Lung microvascular endothelial cell (primary cell): ENCODE measurements at places on chromosomes 2 and 18. TPM values are rescaled to one million over a fixed set of nuclear protein-coding genes. Genes with fewer than 3 reads are reported as not detected.

HRH4 gene
- not detected in 2 replicates for total RNA-seq

- DNase-seq = no peak
Observed at GRCh38 chr2:172457536-172457935, 30.1 kb downstream of the ITGA6 start.

GRCh38 chr2:157336137-157337010, 10.8 kb upstream of the ERMN start:
- DNase-seq = peak; percentile 44

NEU4 gene
- under 0.01 and 0.22 TPM in 2 replicates for total RNA-seq

DNA sequence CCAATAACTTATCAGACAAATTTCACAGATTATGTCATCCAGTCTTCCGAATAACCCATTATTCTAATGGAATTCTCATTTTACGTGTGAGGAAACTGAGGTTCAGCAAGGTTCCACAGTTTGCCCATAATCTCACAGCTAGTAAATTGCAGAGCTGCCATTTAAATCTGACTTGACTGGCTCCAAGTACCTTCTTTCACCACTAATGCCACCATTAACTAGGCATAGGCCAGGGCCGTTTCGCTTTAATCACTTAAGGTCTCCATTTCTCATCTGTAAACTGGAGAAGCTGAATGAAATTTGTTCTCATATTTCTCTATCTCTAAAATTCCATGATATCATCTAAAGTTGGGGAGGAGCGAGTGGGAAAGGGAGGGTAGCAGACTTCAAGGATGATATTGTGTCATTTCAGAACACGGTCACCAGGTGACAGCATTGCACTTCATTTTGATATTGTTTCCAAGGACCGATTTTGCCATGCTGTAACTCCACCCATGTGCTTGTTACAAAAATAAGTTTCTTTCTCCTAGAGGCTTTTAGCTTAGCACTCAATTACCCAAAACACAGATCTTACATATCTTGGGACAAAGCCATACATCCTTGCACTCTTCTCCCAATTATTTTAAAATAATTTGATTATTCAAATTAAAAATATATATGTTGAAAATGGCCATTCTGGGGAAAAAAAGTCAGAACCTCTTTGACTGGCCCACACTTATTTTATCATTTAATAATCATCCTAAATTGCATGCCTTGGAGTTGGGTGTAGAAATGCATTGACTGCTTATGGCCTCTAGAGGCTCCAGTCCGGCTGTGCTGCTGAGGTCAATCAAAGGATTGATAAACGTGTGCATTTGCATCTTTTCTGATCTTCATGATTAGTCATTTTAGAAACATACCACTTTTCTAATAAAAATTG, 123.8 kb downstream of the AKAIN1 start:
- DNase-seq = peak; percentile 63

- no peak for DNase-seq
Observed at GRCh38 chr18:12726331-12726730, 23.5 kb downstream of the PSMG2 start.

NPHP1 gene
- 0.40 and 1.5 TPM in 2 replicates for total RNA-seq

MYCN gene
- total RNA-seq = 2.6 and 9.5 TPM in 2 replicates

GRCh38 chr2:239869272-239870155, 155.6 kb downstream of the NDUFA10 start:
- no peak for DNase-seq

GPBAR1 gene
- total RNA-seq = under 0.01 TPM in 1 of 2 replicates, not detected in the other

DNA sequence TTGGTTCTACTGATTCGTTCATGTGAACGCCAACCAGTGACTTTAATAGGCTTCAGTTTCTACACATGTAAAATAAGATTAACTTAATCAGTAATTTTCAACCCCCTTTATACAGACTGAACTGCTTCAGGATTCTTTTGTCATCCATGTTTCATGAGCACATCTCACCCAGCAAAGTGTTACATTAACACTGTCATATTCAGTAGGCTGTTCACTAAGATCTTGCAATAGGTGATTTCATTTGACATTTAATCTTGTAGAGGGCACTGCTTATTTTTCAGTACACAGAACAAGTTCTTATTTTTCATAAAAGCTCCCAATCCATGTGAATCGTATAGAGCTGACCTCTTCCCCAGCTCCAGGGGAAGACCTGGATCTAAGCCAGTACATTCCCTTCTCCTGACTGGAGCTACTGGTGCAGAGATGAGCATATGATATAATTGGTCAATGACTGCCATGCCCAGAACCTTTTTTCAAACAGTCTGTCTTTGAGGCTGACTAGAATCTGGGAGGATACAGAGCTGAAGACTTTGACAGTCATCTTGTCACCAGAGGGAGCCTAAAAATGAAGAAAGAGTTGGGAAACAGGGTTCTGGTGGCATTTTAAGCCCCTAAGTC, 72.2 kb upstream of the CHRNA1 start:
- peak; percentile 89 for DNase-seq

GRCh38 chr18:56929886-56930285, 217.0 kb upstream of the BOD1L2 start:
- no peak for DNase-seq

TYMS gene
- 7.7 and 25.3 TPM in 2 replicates for total RNA-seq

HOXD13 gene
- total RNA-seq = not detected in 2 replicates

CTIF gene
- total RNA-seq = 12.4 and 18.1 TPM in 2 replicates

- no peak for DNase-seq
Observed at GRCh38 chr2:134078354-134078753, 175.5 kb upstream of the MGAT5 start.

GALNT13 gene
- 0.20 and 0.22 TPM in 2 replicates for total RNA-seq

- no peak for DNase-seq
Observed at GRCh38 chr2:57677296-57677695, 369.3 kb upstream of the VRK2 start.

DNA sequence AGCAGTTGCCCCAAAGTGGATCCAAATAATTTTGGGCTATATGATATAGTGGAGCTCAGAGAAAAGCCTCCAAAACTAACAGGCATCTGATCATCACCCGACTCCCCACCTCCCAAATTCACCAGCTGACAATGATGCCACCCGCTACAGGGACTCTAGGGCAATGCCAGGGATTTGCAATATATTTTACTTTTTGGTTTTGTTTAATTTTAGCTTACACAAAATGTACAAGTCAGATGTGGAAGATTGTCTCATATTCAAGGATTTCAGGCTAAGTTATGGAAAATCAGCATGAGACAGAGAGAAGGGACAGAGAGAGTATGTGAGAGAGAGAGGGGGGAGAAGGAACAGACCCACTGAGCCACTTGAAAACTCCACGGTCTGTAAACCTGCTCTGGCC, 187.4 kb downstream of the TMEM247 start:
- no peak for DNase-seq

DNA sequence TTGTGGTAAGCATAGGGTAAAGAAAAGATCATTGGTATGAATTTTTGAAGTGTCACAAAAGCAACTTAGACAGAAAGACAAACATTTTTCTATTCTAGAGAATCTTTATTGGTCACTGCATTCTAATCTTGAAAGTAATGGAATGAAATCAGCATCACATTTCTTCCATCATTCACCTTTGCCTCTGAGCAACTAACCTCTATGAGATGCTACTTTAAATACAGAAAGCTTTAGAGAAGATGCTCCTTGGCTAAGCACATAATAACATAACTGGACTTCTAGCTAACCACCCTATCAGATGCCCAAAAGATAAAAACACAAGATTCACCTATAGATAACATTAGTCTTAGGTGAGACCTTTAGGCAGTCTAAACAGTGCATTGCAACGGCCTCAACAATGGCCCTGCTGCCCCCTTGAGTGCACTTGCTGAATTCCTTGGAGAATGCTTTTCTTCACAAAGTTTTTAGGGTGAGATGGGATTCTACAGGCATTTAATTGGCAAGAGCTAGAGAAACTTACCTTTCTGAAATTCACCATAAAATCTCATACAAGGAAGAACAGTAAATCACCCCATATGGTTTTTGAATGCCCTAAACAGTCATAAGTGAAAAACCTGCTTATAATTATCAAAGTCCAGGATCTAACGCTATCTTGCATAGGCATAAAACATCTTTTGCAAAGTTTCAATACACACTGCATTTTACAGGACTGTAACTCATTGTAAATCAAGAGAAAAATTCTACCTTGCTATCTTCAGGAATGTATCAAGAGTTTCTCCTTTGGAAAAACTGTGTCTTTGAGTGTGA, 791.3 kb upstream of the CHAC2 start:
- DNase-seq = no peak

C2orf66 gene
- not detected in 2 replicates for total RNA-seq

CCDC178 gene
- total RNA-seq = not detected in 2 replicates

- no peak for DNase-seq
Observed at GRCh38 chr2:37355735-37356134, 11.3 kb downstream of the QPCT start.

- DNase-seq = no peak
Observed at GRCh38 chr2:59458800-59459199, 1094.7 kb downstream of the BCL11A start.

TCF7L1 gene
- total RNA-seq = 2.8 and 7.5 TPM in 2 replicates

DNA sequence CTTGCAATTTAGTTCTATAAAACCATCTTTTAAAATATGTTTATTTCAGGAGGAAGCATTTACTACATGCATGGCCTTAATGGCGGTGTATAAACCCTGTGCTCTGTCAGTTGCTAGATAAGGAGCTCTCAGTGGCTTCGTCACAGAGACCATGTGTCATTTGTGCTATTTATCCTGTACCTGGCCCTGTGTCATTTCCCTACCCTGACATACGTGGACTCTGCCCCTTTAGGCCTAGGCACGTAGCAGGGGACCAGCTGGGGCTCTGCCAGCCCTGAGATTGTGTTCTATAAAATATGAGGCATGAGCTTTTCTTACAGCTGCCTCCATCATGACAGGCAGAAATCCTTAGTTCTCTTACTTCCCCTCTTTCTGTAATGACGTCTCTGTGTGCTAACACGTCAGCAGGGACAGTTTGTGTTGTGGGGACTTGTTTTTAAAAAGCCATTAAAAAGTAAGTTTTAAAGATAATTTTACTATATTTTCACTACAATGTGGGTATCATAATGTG, 88.0 kb downstream of the ITGB1BP1 start:
- no peak for DNase-seq

GRCh38 chr18:38887671-38888020, 1322.0 kb upstream of the CELF4 start:
- DNase-seq = no peak

GRCh38 chr2:2321200-2321540, 9.9 kb downstream of the MYT1L start:
- DNase-seq = no peak

DNA sequence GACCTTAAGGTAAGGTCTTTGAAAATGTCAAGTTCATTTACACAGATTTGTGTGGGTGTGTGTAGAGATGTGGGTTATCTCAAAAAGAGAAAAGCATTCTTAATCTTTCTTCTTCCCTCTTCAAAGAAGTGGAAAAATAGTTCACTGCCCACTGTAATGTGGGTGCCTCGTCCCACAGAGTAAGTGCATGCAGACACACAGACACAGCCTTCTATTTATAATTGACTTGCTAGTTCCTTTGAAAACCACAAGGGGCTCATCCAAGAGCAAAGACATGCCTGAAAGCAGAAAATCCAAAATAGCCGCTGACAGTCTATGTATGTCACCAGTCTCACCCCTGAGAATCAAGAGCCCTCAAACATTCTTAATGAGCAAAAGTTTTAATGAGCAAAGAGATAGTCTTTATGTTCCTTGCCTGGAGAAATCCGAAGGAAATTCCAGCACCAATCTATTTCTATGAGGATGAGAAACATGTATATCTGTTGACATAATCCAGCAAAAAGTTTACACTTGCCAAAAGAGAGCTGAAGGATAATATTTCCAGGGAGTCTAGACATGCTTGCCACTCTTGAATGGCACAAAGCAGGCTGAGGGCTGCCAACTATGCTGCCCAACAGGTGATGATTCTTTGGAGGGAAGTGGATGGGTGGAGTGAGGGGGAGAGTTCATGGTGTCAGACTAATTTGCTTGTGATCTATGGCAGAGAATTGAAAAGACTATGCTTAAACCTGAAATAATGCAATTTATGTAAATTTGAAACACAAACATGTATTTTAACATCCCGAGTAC, 93.9 kb downstream of the ACVR1 start:
- DNase-seq = no peak

RAB17 gene
- total RNA-seq = 10.9 and 12.6 TPM in 2 replicates

DNA sequence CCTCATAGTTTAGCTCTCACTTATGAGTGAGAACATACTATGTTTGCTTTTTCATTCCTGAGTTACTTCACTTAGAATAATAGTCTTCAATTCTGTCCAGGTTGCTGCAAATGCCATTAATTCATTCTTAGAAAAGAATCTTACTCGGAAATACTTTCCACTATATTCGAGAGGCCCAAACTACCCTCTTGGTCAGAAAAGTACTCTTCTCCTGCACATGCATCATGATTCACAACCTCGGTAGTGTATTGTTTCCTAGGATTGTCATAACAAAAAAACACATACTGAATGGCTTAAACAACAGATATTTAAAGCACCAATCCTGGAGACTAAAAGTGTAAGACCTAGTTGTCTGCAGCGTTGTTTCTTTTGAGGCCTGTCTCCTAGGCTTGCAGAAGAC, 364.0 kb upstream of the SLC14A2 start:
- no peak for DNase-seq

- DNase-seq = no peak
Observed at GRCh38 chr2:127679680-127680361, 4.5 kb upstream of the LIMS2 start.

IL1F10 gene
- not detected in 2 replicates for total RNA-seq

GRCh38 chr18:31579375-31579774, 12.3 kb upstream of the TTR start:
- no peak for DNase-seq

GRCh38 chr2:119333360-119333759, 33.3 kb downstream of the C2orf76 start:
- no peak for DNase-seq

C2orf80 gene
- total RNA-seq = not detected in 2 replicates

NCKAP5 gene
- under 0.01 TPM in 2 replicates for total RNA-seq

DNA sequence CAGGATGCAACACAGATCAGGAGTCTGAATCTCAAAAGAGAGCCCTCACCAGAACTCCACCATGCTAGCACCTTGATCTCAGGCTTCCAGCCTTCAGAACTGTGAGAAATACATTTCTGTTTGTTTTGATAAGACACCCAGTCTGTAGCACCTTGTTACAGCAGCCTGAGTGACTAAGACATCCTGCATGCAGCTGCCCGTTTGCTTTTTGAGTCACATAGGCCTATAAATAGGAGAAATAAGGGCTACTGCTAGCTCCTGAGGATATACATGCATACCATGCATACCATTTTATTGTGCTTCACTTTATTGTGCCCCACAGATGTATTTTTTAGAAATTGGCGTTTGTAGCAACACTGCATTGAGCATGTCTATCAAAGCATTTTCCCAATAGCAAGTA, 337.8 kb downstream of the CDH2 start:
- DNase-seq = peak; percentile 69

- DNase-seq = peak; percentile 78
Observed at GRCh38 chr2:231554748-231555545, 24.7 kb upstream of the NMUR1 start.

- DNase-seq = no peak
Observed at GRCh38 chr2:234630801-234631261, 133.9 kb upstream of the ARL4C start.

CAPN14 gene
- under 0.01 TPM in 1 of 2 replicates, not detected in the other for total RNA-seq
